ENCODE measurements at places on chromosomes 11 and 22.

- no peak for DNase-seq
Observed at GRCh38 chr22:42721045-42721434, 370 bp upstream of the A4GALT start.

DNA sequence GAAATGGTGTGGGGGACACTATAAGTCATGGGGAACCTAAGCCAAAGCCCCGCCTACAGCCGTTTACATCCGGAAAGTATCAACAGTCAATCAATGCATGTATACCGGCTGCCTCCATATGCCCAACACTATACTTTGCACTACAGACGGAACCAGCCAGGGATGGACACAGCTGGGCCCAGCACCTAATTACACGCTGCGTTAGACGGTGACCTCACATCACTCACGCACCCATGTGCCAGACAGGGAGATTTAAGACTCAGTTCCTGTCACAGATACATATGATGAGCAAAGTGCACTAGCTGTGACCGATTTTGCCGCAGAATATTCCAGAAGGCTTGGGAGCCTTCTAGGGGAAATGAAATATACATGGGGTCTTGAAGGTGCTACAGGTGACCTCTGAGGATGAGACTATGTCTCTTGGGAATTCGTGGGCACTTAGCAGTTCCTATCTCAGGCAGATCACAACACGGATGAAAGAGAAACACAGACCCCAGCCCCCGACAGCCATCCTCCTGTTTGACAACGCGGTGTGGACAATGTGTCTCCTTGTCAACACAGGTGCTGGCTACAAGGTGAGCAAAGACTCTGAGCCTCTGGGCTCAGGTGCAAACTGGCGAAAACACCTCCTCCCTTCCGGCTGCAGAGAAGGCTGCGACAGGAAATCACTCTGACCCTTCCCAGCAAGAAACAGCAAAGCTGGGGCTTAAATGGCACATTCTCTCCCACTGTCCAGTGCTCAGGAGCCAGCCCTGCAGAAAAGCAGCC is 8.0 kb downstream of the AHNAK start:
- no peak for DNase-seq

DNA sequence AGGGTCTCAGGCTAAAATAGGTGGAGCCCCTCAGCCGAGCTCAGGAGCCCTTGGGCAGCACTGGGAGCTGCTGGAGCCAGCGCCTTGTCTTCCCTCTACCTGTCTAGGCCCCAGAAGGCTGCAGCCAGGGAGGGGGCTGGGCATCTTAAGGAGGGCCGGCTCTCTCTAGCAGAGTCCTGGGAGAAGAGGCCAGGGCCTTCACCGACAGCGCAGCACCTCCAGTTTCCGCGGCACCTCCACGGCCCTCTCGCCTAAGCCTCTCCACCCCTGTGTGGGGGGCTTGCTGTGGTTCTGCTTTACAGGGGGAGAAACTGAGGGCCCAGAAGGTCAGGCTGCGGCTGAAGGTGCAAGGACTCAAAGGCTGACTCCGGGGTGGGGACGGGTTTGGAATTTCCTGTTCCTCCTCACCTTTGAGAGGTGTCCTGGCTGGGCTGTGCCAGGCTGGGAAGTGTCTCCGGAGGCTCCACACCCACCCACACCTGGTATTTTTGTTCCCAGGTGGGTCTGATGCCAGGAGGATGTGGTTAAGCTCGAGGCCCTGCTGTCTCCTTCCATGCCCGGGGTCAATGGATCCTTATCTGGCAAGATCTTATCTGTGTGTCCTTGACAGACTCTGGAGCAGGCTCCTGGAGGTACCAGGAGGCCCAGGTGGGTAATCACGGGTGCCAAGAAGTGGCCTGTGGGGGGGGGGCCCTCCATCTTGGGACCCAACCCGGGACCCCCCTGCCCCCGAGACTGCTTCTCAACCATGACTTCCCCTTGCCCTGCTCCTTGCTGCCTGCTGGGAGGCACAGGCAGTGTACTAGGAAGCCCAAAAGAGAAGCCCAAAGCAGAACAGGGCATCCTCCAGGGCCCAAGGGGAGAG is 95.3 kb upstream of the FGF3 start:
- DNase-seq = no peak

GRCh38 chr11:124582565-124582964 is 12.8 kb downstream of the OR8A1 start:
- peak; percentile 0 for DNase-seq

DNA sequence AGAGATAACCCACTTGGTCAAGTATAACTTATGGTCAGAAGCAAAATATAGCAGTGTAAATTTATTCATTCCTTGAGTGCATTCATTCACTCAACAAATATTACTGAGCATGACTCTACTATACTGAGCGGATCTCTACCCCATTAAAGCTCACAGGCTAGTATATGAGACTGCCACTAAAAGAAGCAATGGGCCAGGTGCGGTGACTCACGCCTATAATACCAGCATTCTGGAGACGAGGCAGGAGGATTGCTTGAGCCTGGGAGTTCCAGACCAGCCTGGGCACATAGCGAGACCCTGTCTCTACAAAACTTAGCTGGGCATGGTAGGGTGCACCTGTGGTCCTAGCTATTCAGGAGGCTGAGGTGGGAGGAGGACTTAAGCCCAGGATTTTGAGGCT is 197.6 kb upstream of the BLID start:
- no peak for DNase-seq

- no peak for DNase-seq
Observed at GRCh38 chr22:43129426-43130425, 13.5 kb downstream of the MCAT start.

- DNase-seq = no peak
Observed at GRCh38 chr11:130029137-130029536, 26.5 kb upstream of the PRDM10 start.

DNA sequence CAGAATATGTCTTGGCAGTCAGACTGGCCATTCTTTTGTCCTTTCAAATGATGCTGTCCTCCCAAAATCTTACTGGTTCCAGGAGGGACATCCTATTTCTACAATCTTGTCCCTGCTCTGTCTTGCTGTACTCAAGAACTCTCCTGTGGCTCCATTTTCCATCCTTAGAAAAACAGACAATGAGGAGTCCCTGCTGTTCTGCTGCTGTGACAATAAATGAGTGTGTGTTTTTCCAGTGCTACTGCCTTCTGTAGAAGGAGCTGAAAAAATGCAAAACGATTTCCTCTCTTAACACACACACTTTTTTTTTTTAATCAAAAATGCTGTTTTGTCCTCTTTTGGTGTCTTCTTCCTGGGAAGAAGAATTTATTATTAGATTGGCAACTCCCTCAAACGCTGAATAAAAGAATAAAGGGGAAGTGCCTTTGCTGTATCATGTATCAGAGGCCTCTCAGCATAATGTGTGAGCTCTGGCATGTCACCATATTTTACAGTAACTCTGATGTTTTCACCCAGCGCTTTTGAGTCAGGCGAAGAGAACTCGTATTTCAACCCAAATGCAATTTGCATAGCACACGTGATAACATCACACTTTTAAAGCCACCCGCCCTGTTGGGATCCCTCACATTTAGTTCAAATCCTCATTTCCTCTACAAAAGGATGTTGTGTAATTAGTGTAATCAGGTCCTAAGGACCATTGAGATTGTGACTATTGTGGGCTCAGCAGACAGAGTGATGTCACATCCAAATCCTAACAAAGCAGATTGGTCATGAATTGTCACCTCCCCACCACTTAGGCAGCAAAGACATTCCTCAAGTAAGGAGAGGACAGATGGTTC is 496.0 kb upstream of the LARGE1 start:
- no peak for DNase-seq

- no peak for DNase-seq
Observed at GRCh38 chr22:44411226-44412135, 86.6 kb downstream of the RTL6 start.

DNA sequence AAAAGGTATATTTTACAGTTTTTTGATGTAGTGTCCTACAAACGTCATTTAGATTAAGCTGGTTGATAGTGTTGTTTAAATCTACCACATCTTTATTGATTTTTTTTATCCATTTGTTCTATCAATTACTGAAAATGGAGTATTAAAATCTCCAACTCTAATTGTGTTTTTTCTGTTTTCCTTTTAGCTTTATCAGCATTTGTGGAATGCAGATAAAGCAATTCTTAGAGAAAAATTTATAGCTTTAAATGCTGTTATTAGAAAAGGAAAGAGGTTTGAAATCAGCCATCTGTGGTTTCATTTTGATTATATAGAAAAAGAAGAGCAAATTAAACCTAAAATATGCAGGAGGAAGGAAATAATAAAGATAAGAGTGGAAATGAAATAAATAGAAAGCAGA is 39.4 kb upstream of the CBX6 start:
- no peak for DNase-seq

DNA sequence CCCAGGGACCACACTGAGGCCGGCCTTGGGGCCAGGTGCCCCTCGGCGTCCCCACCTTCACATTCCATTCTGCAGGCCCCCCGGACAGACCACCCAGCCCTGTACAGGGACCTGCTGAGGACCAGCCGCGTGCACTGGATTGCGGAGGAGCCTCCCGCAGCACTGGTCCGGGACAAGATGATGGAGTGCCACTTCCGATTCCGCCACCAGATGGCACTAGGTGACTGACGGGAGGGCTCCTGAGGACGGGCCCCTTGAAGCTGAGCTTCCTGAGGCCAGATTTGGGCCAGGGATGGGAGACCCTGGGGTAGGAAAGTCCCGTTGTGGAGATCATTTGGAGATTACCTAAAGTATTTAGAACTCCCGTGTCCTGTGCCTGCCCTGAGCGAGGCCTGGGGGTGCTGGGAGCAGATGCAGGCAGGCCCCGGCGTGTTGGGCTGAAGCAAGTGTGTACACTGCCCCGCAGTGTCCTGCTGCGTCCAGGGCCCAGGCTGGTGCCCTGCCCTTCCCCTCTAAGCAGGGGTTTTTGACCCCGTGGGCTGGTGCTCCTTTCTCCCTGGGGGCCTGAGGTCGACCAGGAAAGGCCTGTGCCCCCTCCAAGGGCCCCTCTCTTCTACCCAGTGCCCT is 20.0 kb downstream of the TRMU start:
- DNase-seq = peak; percentile 64

DNA sequence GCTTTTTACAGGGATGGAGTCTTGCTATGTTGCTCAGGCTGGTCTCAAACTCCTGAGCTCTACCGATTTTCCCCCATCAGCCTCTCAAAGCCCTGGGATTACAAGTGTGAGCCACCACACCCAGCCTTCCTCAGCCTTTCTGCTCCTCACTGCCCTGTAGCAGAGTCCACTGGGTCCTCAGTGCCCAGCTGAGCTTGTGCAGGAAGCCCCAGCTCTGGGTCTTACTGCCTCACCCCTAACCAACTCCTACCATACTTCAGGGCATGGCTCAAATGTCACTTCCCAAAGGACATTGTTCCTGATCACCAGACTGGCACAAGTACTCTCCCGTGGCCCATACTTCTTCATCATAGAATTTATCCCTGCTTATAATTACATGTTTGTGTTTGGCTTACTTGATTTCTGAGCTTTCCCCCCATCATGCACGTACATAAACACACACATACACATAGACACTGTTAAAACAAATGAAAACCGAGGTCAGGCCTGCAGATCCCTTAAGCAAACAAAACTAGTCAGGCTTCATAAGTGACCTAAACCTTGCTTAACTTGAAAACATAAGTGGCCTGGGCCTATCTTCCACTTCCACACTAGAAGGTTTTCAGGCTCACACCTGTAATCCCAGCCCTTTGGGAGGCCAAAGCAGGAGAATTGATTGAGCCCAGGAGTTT is 14.0 kb upstream of the SLC43A3 start:
- no peak for DNase-seq

DNA sequence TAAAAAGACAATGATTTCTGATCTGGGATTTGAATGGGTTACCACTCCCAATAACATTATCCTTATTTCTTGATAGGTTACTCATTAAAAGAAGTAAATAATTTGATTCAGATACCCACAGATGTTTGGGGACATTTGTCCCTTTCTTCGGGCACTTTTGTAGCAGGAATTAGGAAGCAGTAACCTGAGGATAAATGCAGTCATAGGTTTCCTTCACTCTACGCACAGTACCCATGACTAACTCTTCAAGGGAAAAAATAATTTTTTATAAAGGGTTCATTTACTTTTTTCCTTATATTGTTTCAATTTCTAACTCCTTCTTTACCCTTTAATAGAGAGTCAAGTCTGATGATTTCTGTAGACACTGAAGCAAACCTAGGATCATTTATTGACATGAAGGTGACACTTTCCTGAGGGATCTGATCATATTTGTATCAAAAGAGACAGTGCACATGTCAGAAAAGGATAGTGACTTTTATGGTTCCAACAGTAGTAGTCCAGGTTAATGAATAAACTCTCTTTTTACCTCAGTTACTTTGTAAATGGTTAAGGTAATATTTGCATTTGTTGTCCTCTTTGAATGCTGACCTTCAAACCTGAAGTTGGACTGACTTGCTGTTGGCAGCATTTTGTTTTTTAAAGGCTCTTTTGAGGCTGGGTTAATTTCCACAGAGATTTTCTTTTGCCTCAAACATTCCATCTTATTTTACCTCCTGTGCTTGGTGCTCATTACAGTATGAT is 1072.0 kb downstream of the LRRC4C start:
- DNase-seq = no peak

DNA sequence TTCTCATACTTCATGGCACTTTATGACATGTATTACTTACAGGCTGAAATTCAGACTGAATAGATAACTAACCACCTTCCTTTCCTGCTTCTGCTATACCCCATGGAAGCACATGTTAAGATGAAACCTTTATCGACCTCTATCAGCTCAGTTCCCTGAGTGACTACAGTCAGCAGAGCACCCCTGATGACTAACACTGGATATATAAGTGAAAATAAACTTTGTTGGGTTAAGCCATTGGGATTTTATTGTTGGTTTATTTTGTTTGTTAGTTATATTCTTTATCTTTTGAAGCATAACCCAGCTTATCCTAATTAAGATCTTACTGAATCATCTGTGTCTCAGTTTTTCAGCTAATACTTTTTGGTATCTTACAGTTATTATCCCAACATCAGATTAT is 23.0 kb upstream of the MAML2 start:
- no peak for DNase-seq

- no peak for DNase-seq
Observed at GRCh38 chr22:39349967-39350726, at the start of gene SYNGR1. TSS of gene SYNGR1 (plus strand) at chr22:39349991. CDS start at chr22:39350011, 20 bp downstream.

GRCh38 chr22:32545801-32546200 is 71.2 kb downstream of the FBXO7 start:
- DNase-seq = no peak

DNA sequence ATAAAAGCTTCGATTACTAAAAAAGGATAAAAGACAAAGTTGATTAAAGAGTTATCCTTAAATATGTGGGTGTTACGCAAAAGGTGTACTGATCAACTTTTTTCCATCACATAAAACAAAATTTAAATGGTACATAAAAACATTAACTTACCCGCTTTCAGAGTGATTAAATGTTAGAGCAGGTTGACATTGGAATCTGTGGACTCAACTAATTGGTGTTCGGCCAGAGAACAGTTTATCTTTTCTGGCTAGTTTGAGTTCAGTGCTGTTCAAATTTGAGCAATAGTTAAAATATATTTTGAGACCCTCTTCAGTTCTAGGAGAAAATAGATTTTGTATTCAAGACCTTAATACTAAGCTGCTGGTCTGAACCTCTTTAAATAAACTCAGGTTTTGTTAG is 56.1 kb downstream of the ATM start:
- no peak for DNase-seq

DNA sequence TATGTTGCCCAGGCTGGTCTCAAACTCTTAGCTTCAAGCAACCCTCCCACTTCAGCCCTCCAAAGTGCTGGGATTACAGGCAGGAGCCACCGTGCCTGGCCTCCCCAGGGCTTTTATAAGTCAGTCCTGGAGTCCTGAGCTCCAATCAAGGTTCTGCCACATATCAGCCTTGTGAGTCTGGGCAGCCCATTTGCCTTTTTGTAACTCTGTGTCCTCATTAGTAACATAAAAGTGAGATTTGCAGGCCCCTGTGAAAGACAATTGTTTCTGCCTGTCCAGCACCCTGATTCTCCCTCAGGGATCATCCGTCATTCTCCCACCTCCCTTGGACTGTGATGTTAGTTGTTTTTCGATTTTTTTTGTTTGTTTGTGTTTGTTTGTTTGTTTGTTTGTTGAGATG is 89.8 kb downstream of the MN1 start:
- no peak for DNase-seq

Measured in NCI-H1694 treated with DMSO at 0.1 percent for 48 hours (cell line).